ENCODE measurements at places on chromosomes 4 and X.

- peak; percentile 59 for DNase-seq
Observed at GRCh38 chr4:3871181-3871852, 105.1 kb downstream of the ADRA2C start.

GRCh38 chr4:139922406-139923024 lies 231.5 kb downstream of the MAML3 start:
- DNase-seq, result peak; percentile 52

DNA sequence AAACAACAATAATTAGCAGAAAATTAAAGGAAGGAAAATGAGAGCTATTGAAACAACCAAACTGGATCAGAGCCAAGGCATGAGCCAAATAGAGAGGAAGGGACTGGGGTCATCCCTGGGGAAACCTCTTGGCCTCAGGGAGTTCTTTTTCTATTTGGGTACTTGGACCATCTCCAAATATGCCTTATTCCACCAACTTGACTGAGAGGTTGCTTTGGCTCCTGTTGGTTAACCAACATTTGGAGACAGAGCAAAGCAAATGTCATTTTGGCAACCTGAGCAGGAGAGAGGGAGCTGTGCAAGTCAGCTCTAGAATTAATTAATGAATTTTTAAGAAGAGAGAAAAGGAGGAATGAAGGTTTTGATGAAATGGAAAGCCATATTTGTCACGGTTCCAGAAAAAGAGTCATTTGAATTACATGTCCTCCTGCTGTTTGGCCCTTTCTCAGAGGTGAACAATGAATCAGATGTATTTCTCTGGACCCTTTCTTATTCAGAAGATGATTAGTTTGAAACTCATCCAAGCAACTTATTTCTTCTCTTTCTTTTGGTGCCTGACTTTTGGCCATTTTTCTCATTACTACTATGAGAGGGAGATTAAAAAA lies 119.1 kb downstream of the CNKSR2 start:
- DNase-seq, result peak; percentile 5

DNA sequence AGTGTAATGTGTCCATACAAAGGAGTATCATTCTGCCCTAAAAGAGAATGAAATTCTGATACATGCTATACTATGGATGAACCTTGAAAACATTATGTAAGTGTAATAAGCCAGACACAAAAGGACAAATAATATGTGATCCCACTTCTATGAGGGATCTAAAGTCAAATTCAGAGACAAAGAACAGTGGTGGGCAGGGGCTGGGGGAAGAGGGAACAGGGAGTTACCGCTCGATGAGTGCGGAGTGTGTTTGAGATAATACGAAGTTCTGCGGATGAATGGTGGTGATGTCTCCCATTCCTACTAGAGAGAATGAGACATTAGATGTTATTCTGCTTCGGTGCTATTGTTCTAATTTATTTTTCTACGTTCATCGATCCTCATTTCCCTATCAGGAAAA lies 46.1 kb upstream of the TLR2 start:
- DNase-seq, result no peak

GRCh38 chr4:32485956-32486355 lies 1765.8 kb downstream of the PCDH7 start:
- no peak for DNase-seq

DNA sequence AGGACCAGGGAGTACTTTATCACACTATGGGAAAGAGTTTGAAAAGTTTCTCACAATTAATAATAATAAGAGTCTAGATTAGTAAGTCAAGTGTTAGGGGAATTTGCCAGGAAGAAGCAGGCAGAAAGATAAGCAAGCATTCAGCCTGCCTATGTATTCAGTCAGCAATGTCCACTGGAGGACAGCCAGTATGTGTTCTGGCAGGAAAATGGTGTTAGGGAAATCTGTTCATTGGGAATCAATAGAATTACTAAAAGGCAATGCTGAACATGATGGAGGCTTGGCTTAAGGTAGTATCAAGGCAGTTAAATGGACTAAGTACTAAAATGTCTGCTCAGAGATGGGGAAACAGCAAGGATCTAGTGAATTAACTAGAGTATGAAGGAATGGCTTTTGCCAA lies 221.2 kb downstream of the PPP4R3C start:
- no peak for DNase-seq

GRCh38 chrX:51866210-51866609 lies 27.2 kb upstream of the MAGED1 start:
- DNase-seq, result no peak

DNA sequence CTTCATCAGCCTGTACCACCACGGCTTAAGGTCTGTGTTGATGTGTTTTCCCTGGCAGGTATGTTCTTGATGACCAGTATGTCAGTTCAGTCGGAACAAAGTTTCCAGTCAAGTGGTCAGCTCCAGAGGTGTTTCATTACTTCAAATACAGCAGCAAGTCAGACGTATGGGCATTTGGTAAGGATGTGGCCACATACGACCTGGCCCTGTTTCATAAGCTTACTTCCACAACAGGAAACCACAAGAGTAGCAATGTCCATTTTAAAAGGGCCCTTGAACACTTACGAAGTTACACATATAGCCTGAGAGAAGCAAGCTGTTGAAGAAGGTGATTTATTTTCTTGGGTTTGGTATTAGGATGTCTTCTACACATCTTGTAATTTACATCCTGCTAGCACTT lies 46.1 kb downstream of the BMX start:
- DNase-seq, result no peak

DNA sequence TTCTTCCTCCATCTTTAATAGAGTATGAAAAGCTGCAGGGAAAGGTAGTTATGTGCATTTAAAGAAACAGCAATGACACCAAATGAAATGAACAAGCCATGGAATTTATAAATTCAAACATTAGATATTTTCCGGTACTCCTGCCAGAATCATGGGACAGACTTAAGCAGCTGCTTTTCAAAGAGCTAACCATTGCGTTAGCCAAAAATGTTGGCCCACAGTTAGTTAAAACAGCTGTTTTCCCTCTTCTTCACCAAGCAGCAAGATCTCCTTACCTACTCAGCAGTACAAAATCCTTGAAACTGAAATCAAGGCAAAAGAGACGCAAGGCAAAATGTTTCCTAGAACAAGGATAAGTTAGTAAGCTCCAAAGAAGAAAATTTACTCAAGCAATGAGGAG lies 64.0 kb downstream of the MANBA start:
- DNase-seq, result no peak

DNA sequence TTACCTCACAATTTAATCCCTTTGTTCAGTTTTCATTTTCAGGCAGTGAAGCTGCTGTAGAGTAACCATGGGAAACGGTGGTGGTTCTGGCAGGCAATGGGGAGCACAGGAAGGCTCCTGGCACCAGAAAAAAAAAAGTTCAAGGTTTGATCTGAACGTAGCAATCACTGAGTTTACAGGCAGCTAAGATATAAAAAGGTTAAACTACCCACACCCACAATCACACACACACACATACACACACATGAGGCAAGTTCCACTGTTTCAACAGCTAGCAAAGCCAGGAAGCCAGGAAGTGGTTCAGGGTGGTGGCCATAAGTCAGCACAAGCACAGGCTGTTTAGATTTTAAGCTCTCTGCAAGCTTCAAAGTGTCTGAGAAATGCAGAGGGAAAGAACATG lies at the start of gene SULT1B1:
TSS of gene SULT1B1 (minus strand) at position 166 of the 400 bp plus-strand sequence. CDS start 5,403 bp downstream, outside the sequence.
- DNase-seq, result no peak

DNA sequence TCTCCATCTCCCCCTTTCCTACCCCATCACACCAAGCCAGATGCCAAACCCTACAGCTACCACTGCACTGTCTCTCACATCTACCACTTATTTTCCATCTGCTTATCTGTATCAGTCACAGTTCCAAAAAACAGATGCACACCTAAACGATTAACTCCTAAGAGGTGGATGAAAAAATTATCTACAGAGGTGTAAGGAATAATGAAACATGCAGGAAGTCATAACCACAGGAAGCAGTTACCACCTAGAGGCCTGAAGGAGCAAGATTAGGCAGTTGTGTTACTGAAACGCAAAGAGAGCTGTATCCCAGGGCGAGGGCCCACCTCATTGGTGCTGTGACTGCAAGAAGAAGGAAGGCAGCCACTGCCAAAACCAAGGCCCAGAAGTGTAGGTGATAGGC lies 87.8 kb upstream of the FAM241A start:
- no peak for DNase-seq

DNA sequence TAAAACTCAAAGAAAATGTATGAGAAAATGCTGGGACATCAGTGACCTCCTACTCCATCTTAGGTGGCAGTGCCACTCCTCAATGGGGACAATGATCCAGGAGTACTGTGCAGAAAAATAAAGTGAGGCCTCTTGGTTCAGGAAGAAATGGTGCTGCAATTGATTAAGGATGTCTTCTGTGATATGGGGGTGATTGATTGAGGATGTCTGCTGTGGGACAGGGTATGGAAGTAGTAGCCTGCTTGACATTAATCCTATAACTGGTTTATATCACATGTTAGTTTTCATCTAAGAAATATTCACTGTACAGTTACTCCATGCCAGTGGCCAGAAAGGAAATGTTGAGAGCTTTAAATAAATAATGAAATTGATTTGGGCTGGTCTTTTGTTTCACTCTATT lies 20.5 kb downstream of the OTOP1 start:
- DNase-seq, result no peak

DNA sequence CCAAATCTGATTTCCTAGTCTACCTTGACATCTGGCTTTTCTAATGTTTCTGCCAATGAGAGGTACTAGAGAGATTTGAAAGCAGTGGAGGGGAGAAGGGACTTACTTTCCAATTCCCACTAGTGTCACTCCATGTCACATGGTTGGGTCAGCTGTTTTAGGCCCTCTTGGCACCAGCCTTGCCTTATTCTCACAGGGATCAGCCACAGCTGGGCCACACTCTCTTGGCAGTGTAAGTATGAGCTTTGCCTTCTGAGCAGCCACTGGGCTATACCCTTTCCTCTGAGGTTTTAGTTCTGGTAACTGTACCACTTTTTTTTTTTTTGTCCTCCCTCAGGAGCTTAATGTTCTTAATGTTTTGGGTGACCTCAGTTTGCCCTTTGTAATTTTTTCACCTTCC lies 10.2 kb upstream of the ADH1C start:
- DNase-seq, result no peak

- DNase-seq, result no peak
Observed at GRCh38 chrX:46559062-46559461, 13.8 kb upstream of the ZNF674 start.

- DNase-seq, result no peak
Observed at GRCh38 chr4:184096561-184097240, 121.0 kb downstream of the ENPP6 start.

DNA sequence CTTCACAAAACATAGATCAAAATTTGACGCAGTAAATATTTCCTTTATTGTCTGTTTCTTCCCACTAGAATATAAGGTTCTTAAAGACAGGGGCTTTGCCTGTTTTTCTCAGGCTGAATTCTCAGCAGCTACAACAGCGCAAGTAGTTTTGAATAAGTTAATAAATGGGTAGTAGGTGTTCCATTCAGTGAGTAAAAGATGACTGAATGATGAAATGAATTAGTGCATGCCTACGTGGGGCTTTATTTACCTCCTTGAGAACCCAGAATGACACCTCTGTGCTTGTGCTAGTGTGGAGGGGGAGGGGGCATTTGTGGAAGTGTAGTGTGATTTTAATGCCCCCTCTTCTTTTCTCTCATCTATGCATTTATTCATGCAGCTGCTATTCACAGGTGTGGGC lies 278.9 kb downstream of the FBXW7 start:
- DNase-seq, result no peak

- DNase-seq, result no peak
Observed at GRCh38 chrX:97159916-97160800, 276.4 kb downstream of the RPA4 start.

DNA sequence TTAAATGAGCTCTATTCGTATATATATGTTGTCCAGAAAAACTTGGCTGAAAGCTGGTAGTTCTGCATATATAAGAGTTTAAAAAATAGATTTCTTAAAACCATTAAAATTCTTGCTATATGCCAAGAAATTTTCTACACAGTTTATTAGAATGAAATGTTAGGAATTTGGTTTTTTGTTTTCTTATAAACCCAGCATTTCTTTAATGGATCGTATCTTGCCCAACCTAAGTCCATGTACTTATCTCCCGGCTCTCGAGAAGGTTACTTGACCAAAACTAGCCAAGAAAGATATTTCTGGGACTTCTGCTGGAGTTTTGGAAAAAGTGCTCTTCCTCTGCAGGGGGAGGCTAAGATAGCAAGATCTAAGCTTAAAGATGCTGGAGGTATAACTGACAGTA lies 4.7 kb upstream of the ASB5 start:
- no peak for DNase-seq

GRCh38 chr4:56818797-56819196 lies 2.7 kb downstream of the SPINK2 start:
- DNase-seq, result no peak

DNA sequence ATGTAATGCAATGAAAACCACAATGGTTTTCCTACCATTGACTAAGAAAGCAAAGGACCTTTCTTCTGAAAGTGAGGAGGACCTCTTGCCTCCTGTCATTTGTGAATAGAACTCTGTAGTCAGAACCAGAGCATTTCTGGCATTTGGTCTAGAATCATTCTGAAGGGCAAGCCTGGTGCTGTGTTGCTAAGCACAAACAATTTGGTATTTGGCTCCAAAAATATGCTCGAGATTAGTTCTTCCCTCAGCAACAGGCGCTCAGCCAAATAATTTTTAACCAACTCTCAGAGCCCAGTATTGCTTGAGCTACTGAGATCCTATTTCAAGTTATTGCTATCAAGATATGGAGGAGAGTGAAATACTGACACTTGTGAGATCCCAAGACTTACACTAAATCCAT lies 71.0 kb downstream of the SNCA start:
- no peak for DNase-seq

DNA sequence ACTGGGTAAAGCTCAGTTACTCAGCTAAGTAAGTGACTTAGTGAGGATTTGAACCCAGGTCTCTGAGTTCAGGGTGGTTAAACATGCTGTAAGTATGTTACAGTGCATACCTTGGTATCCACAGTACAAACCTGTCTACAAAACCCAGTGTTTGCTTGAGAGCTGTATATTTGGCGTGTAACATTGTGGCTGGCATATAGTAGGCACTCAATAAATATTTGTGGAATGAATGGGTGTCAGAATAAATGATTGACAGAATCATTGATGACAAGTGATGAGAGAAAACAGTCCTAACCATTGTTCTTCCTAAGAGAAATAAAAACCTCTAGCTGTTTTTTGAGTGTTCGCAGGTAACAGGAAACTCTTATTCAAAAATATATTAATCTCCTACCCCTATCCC lies 79.7 kb upstream of the BCOR start:
- DNase-seq, result no peak
